Posterior cingulate gyrus (tissue), 11 donors: ENCODE measurements at places on chromosomes 1 and 21.

DNA sequence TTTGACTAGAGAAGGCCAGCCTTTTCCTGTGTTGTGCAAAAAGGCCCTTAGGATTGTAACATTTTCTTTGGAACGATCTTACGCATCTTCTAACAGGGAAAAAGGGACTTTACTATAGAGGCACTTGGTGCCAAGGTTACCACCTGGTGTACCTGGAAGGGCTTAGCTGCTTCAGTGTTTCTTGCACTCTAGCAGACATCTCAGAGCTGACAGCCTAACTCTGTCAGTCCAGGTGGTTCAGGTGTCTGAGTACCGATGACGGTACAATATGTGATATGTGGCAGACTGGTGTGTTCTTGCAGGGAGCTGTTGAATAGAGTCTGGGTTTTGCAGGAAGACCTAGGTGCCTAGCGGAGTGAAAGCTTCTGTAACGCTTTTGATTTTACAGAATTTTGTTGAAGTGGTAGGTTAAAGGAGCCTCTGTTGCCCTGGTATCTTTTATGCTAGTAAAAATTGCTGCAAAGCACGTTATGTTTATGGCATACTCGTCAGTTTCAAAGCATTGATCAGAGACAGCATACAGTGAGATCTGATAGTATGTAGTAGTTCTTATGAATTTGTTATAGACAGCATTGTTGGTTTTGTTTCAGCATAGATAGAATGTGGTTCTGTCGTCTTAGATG lies 1.4 kb downstream of the MAGI3 start:
- no peak for DNase-seq

DNA sequence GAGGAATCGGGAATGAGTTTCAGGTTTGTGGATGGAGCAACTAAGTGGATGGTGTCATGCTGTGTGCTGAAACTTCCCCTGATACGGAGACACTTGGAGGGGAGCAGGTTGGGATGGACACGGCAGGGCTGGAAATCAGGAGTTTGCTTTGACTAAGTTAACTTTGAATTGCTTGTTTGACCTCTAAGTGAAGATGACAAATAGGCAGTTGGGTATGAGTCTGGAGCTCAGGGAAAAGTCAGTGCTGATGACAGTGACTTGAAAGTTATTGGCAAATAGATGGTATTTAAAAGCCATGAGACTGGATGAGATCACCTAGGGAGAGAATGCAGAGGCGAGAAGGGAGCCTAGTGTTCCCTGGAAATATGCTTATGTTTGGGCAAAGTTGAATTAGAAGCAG lies 12.8 kb upstream of the ZSCAN20 start:
- no peak for DNase-seq

DNA sequence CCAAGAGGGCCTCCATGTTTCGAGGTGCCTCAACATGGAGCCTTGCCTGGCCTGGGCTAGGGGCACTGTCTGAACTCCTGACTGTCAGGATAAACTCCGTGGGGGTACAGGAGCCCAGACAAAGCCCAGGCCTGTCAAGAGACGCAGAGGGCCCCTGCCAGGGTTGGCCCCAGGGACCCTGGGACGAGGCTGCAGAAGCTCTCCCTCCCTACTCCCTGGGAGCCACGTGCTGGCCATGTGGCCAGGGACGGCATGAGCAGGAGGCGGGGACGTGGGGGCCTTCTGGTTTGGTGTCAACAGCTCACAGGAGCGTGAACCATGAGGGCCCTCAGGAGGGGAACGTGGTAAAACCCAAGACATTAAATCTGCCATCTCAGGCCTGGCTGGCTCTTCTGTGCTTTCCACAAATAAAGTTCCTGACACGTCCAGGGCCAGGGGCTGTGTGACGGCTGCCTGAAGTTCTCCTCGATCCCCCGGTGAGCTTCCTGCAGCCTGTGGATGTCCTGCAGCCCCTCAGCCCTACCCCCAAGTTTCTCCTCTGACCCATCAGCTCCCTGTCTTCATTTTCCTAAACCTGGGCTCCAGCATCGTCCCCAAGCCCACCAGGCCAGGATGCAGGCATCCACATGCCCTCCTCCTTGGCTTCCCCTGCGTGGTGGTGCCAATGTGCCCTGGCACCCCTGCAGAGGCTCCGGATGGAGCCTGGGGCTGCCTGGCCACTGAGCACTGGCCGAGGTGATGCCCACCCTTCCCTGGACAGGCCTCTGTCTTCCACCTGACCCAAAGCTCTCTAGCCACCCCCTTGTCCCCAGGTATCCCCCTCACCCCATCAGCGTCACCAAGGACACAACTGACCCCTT lies 12.8 kb upstream of the LRRC3 start:
- peak; percentile 78 for DNase-seq

DNA sequence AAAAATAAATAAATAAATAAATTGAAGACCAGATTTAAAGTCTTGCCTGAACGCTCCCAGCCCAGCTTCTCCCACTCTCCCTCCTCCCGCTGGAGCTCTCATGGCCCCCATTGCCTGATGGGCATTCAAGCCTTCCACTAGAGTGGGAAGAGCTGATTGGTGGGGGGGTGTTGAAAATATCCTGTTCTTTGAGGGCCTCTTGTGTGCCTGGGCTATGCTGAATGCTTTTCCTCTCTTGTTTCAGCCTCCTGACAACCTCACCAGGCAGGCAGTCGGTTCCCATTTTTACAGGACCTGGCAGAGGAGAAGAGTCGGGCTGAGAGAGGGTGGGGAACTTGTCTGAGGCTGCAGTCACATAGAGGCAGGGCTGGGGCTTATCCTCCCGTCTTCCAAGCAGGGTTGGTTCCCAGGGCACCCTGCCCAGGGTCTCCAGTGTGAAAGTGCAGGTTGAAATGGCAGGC lies 59.2 kb upstream of the SSBP3 start:
- DNase-seq = no peak

- DNase-seq = no peak
Observed at GRCh38 chr1:52554267-52554640, 1.4 kb upstream of the TUT4 start.
